ENCODE measurements at places on chromosomes 2 and 18.

DNA sequence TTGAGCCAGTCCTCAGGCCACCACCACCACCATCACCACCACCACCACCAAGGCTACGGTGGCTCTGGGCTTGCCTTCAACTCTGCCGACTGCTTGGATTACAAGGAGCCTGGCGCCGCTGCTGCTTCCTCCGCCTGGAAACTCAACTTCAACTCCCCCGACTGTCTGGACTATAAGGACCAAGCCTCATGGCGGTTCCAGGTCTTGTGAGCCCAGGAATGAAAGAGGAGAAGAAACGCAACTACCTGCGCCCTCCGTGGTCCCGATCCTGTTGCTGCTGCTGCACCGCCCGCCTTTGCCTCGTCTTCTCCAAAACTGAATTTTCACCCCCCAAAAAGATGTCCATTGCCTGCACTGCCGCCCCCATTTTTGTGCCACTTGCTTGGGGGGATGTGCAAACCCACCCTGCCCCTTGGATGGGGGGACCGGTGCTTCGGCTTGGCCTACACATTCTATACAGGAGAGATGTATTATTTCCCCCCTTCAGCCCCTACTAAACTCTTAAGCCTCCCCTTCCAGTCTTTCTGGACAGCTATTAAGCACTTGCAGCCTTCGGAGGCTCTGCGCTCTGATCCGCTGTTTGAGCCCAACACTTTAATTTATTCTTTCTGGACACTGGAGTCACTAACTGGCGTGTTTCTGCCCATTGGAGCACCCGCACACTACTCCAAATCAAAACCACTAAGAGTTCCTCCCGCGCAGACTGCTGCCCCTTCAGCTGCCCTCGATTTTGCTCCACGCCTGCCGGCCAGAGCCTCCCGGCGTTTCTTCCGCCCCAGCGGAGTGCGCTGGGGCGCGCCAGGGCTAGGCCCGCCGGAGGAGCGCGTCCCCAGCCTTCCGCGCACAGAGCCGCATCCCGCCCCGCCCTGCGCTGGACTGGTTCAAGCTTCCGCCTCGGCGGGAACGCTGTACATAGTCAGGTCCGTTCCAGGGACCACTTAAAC lies 5.7 kb downstream of the OTX1 start:
- DNase-seq, result no peak

DNA sequence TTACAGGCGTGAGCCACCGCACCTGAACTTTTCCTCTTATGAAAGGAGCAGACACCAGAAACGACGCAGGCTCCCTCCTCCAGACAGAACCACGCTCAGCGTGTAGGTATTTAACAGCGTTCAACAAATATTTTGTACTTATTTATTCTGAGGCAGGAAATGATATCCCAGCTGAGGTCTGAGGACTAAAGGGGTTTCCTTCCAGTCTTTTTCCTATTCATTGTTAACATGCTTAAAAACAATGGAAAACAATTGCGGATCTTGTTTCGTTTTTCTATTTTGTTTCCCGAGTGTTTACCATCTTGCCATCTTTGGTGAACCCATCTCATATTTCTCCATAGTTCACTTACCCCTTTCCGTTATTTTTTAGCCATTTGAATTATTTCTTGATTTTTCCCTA lies 43.7 kb upstream of the FOSL2 start:
- DNase-seq, result no peak

GRCh38 chr2:65161551-65162100 lies 31.7 kb upstream of the RAB1A start:
- DNase-seq, result no peak

DNA sequence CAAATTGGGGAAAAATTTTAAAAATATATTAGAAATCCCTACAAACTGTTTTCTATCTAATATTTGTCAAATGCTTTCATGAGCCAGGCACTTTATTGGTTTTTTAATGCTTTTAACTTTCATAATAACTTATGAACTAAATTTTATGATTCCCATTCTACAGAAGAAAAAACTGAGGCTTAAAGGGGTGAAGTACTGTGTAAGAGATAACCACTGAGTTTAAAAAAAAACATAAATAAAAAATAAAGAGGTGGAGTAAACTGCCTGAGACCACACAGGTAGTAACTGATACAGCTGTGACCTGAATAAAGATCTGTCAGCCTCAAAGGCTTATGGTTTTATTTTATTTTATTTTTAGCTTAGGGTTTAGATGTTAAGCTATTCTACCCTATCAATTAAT lies 24.7 kb downstream of the PNPT1 start:
- DNase-seq, result no peak

GRCh38 chr2:229520691-229521096 lies 193.7 kb downstream of the DNER start:
- DNase-seq, result no peak

- no peak for DNase-seq
Observed at GRCh38 chr2:224308272-224308911, 93.5 kb downstream of the FAM124B start.

DNA sequence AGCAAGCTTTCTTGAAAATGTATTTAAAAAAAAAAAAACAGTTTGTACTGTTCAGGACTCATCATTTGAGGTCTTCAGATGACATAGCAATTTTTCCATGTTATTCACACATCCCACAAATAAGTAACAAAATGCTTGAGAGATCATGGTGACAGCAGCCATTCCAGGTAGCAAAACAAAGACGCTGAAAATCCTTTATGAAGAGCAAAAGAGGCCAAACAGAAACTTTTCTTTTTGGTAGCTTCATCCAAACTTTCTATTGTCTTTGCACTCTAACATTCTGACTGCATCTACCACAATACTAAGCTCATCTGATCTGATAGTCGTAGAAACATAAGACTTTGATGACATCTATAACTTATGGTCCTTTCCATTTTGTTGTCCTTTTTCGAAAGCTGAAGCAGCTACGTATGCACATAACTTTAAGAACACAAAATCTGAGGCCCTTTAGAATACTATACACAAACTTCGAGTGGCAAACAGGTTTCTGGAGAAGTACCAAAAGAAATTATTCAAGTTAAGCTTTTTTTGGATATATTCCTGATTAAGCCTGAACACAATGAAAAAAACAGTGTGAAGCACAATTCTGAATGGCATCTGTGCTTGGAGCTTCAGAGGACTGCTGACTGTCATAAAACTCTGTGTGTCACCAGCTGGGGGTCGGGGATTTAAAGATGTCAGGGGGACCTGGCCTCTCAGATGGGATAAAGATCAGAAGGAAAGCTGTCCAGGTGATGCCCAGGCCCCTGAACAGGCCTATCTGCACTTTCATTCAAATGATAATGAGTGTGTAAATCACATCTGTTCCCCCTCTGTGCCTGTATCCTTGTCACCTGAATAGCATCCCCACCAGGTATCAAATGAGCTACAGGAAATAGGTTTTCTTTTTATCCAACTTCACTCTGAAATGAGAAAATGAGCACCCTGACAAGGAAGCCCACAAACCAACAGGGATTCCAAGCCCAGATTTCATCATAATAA lies 75.8 kb downstream of the ZEB2 start:
- DNase-seq, result no peak

GRCh38 chr2:195160963-195161362 lies 496.1 kb upstream of the SLC39A10 start:
- no peak for DNase-seq

GRCh38 chr2:143440411-143441012 lies 311.3 kb downstream of the ARHGAP15 start:
- no peak for DNase-seq

GRCh38 chr18:46388286-46388685 lies 268.7 kb downstream of the LOXHD1 start:
- DNase-seq, result no peak

- no peak for DNase-seq
Observed at GRCh38 chr18:5103286-5103685, 93.8 kb downstream of the AKAIN1 start.

DNA sequence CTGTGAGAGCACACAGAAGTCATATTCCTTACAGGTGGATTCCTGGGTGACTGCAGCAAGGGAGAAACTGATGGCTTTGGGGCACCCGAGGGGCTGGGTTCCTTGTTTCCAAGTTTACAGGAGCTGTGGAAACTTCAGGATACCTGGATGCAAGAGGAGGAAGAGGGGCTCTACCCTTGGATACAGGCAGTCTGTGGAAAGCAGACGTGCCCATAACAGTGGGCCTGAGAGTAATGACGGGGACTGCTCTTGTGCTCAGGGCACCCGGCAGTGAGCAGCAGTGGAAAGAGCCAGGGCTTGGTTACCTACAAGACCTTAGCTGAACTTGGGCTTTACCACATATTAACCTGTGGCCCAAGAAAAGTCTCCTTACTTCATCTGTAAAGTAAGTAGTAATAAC lies 102.2 kb upstream of the TGFA start:
- no peak for DNase-seq

DNA sequence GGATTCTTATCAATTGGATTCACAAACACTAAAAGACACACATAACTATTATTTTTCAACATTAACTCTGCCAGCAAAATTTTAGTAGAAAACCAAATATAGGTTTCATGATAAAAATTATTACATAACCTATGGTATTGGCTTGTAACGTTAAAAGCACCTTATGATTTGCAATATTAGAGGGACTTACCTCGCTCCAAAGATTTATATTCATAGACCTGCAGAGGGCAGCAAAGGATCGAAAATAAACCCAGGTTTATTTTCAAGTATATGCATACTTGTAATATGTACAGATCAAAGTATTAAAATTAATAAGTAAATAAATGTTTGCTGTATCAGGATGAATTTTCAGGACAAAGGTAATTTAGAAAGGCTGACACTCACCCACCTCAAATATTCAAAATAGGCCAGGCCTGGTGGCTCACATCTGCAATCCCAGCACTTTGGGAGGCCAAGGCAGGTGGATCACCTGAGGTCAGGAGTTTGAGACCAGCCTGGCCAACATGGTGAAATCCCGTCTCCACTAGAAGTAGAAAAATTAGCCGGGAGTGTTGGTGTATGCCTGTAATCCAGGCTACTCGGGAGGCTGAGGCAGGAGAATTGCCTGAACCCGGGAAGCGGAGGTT lies 45.3 kb downstream of the LRPPRC start:
- DNase-seq, result no peak

- DNase-seq, result no peak
Observed at GRCh38 chr2:196046123-196046917, 22.3 kb downstream of the DNAH7 start.

GRCh38 chr18:67428158-67428557 lies 88.4 kb downstream of the DSEL start:
- DNase-seq, result no peak

GRCh38 chr18:58419587-58420199 lies 209.2 kb downstream of the ALPK2 start:
- DNase-seq, result no peak

DNA sequence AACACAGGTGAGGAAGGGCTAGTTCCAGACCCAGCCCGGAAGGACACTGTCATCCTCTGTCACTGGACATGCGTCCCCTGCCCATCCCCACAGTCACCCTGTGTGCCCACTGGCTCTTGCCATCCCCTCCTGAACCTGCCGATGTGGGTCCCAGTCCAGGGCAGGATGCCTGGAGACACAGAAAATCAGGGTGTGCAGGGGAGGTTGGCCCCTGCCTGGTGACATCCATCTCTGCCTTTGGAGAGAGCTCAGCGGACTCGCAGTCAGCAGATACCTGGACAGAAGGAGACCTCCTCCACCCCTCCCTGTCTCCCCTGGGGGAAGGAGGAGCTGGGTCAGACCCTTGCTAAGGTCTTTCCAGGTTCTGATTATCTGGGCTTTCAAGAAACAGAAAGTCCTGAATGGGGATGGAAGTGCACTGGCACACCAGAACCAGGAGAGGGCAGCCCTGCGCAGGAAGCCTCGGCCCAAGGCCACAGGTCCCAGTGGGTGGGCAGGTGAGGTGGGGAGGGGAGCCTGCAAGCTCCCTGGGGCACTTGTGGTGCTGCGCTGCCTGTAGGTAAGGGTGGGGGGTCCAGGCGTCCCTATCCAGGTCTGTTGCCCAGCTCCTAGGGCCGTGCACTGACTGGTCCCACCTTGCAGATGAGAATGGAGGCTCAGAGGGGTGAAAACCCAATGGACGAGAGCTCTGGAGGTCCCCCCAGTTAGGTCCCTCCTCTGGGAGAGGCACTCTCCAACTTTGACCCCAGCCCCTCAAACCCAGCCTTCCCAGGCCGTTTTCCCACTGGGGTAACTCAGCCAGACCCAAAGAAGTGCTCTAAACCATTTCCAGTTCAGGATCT lies 9.7 kb upstream of the OTOS start:
- DNase-seq, result no peak

- no peak for DNase-seq
Observed at GRCh38 chr2:137521653-137522619, 442.3 kb upstream of the HNMT start.

DNA sequence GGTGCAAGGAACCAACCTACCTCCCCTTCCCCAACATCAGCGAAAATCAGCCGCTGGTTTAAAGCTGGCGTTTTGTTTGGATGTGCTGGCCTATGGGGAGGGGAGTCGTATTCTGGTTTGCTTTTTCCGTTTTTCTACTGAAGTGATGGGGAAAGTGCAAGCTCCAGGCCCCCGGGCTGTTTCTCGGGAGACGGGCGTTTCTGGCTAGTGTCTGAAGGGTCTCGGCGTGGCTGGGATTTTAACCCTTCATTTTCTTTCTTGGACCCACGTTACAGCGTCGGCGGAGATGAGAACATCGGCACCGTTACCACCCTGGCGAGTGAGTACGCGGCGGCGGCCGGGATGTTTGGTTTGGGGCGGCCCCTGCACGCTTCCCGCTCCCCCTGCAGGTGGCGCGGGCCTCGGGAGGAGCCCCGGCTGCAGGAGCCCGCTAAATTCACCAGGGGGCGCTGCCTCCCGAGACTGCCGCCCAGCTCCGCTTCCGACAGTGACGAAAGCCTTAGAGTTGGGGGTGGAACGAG lies 70.7 kb downstream of the PLB1 start:
- peak; percentile 86 for DNase-seq

GRCh38 chr2:232363784-232364615 lies 14.6 kb upstream of the ALPP start:
- DNase-seq, result no peak

- DNase-seq, result no peak
Observed at GRCh38 chr18:10100941-10101701, 187.3 kb downstream of the VAPA start.

- DNase-seq, result no peak
Observed at GRCh38 chr18:51171223-51171622, 26.3 kb downstream of the MEX3C start.

DNA sequence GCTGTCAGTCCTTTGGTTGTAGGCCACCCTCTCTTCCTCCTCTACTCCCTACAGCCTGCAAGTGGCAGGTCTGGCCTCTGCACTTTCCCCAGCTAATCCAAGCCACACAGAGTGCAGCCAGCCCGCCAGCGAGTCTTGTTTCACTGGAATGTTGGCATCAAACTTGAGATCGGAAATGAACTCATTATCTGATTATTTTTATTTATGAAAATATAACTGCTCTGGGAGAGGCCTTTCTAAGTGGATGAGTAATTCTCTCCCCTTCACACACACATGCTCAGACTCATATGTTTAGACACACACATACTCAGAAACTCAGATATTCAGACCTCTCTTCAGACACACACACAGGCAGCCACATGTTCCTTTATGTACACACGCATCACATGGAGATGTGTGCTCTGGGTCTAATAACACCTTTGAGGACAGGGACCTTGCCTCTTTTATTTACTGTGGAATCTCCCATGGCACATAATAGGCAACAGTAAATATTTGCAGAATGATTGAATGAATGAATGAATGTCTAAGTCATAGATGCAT lies 151.3 kb downstream of the ZFP36L2 start:
- no peak for DNase-seq
